Central memory CD4-positive, alpha-beta T cell (primary cell): ENCODE measurements at places on chromosomes 11 and 22.

- no peak for DNase-seq
Observed at GRCh38 chr11:131467645-131468394, 97.4 kb downstream of the NTM start.

GRCh38 chr11:76248210-76248609 lies 41.9 kb upstream of the WNT11 start:
- DNase-seq, result no peak

GRCh38 chr11:27363576-27364117 lies 632 bp upstream of the CCDC34 start:
- DNase-seq, result no peak

DNA sequence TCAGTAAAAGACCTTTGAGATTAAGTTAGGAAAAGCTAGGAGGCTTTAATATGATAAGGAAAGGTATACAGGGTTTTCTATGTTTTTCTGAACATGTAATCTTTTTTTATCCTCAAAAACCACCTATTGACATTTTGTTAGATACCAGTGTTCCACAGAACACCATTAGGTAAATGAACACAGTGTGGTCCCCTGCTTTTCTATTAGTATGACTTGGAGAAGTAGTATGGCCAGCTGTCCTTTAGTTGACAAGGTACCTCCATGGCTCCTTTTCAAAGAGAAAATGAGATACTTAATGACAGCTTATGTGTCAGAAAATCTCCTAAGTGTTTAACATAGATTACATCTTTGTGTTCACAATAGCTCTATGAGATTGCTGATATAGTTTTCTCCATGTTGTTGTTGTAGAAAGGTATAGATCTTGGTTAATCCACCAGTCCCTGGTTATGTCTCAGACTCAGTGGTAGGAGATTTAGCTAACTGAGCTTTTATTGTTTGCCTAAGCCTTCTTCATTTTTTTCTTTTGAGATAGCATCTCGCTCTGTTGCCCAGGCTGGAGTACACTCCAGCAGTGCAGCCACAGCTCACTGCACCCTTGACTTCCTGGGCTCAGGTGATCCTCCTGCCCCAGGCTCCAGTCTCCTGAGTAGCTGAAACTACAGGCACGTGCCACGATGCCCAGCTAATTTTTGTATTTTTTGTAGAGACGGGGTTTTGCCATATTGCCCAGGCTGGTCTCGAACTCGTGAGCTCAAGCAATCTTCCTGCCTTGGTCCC lies 46.0 kb downstream of the STIM1 start:
- no peak for DNase-seq

- DNase-seq, result no peak
Observed at GRCh38 chr22:22064580-22064979, 82.0 kb upstream of the TOP3B start.

DNA sequence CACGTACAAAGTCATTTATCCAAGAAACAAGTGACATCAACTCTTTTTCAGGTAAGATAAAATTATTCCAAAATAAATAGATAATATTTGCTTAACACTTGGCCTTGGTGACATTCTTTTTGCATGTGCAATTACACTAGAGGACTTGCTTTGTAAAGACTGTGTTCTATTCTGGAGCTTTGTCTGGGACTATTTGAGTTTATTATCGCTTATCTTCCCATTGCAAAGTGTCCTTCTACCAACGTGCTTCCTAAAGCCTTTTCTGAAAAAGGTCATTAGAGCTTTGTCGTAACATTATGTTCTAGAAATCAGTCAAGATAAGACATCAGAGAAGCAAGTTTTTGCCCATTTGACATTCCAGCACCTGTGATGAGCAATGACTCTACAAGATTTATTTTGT lies 78.3 kb upstream of the MYO18B start:
- DNase-seq, result no peak

DNA sequence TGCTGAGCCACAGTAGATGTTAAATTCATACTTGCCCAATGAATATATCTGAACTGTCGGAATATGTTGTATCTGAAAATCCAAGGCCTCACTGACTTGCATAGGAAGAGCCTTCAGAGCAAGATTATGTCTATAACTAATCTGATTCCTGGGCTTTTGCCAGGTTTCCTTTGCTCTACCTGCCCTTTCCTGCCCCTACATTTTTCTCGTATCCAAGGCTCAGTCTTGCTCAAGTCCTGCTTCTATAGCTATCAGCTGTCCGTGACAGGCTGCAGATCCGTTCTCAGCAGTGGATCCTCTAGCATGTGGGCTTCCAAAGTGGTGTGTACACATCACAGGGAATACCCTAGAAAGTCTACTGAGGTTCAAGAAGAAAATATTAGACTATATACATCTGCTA lies 18.8 kb upstream of the USP47 start:
- no peak for DNase-seq

DNA sequence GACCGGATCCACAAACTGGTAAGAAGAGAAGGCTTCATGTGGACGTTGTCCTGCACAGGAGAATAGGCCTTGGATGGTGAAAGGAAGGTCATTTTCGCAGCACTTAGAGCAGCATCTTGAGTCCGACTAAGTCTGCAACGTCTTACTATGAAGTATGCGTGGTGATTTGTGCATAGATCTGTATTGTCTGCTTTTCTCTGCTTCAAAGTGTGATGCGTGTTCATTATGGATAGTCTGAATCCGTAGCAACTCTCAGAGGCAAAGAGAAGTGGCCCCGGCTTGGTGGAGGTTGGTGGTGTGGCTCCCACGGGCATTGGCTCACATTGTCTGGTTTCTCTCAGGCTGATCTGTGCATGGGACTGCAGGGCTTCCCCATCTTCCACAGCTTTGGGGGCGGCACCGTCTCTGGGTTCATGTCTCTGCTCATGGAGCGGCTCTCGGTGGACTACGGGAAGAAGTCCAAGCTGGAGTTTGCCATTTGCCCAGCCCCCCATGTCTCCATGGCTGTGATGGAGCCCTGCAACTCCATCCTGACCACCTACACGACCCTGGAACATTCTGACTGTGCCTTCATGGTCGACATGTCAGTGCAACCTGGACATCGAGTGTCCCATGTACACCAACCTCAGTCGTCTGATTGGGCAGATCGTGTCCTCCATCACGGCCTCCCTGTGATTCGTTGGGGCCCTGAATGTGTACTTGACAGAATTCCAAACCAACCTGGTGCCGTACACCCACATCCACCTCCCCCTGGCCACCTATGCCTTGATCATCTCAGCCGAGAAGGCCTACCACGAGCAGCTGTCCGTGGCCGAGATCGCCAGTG lies 21.5 kb downstream of the LRRC74B start:
- no peak for DNase-seq

GRCh38 chr11:122167100-122167499 lies 51.1 kb upstream of the BLID start:
- DNase-seq, result no peak

DNA sequence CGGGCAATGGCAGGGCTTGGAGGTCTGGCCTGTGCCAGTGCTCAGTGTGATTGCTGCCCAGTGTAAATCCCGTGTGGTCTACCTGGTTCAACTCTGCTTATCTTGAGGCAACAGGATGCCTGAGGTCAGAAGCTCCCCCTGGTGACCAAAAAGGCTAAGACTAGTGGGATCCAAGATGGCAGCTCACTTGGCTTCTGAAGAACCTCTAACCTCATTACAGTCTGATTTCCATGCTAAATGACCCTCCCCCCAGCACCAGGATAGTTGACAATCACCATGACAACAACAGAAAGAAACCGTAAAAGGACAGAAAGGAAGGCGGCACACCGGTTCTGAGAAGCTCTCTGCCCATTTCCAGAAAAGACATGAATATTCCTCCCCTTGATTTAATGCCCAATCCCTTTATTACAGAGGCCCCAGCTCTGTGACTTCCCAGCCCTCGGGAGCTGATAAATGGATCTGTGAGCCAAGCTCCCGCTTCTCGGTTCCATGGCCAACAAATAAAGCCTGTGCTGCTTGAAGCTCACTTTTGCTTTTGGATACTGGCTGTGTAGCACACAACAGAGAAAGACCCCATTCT lies 398.4 kb downstream of the CTTN start:
- no peak for DNase-seq

GRCh38 chr22:40396882-40397281 lies 26.5 kb downstream of the SGSM3 start:
- no peak for DNase-seq

- no peak for DNase-seq
Observed at GRCh38 chr22:45014654-45015053, 4.8 kb upstream of the PHF21B start.
